Chondrocyte (in vitro differentiated cells): ENCODE measurements at places on chromosomes 12 and 14. TPM values are rescaled to one million over a fixed set of nuclear protein-coding genes. Genes with fewer than 3 reads are reported as not detected.

Gene HOXC6
- total RNA-seq: not detected in 3 replicates

Gene RPL10L
- not detected in 3 replicates for total RNA-seq

Gene PPP4R4
- total RNA-seq: 0.22 TPM in 1 of 3 replicates, not detected in the others

Gene C12orf50
- 0.31 TPM in 1 of 3 replicates, not detected in the others for total RNA-seq

Gene PLD4
- total RNA-seq: 0.07 to 0.10 TPM in 2 of 3 replicates, not detected in the other

Gene GNB3
- total RNA-seq: 10.2 to 11.5 TPM (median 10.9 TPM) in 3 replicates

Gene SPTSSA
- total RNA-seq: 19.1 to 24.1 TPM (median 19.2 TPM) in 3 replicates

Gene UNC79
- 0.10 to 0.19 TPM (median 0.15 TPM) in 3 replicates for total RNA-seq

Gene WASHC3
- total RNA-seq: 30.6 to 33.6 TPM (median 33.0 TPM) in 3 replicates

DNA sequence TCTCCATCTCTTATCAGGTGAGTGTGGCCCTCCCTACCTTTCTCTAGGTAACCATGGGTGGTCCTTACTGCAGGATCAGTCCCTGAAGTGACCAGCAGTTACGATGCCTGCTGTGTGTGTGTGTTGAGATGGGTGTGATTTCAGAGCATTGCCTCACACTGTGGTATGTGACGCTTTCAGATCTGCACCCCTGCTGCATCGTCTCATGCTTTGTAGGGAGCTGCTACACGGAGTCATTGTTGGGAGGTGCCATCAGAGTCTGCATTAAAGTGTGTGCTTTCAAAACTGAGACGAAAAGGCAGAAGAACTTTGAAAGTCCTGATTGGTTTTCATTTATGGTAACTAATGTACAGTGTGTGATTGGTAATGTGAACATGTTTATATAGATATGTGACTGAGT is 150.5 kb downstream of the PELI2 start:
- H3K4me1 ChIP-seq: peaks cover 31% of the 10 kb centered on the region
- H3K36me3 ChIP-seq: no peaks in the 10 kb centered on the region
- peak overlapping the region; percentile 85 for H3K27ac ChIP-seq
- H3K4me3 ChIP-seq: no peak overlapping the region

- no peaks in the 10 kb centered on the region for H3K27me3 ChIP-seq
- H3K27ac ChIP-seq: no peak overlapping the region
Observed at GRCh38 chr14:66022526-66022925, 463.6 kb upstream of the CCDC196 start.

DNA sequence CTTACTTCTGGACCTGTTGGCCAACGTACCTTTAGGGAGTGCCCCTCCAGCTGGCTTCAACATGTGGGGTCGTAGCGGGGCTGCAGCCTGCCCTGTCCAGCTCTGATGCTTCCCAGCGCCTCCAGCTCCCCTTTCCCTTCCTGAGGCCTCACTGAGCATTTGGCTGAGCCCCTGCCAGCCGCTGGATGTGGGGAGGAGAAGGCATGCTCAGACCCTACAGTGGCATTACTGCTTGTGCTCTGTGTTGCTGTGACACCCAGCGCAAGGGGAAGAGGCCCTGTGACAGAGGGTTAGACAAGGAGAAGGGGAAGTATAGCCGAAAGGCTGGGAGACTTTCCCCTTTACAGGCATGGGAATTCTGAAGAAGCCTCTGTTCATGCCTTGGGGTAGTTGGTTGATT is 145.9 kb downstream of the PRKCH start:
- H3K36me3 ChIP-seq: peaks cover 4% of the 10 kb centered on the region
- H3K4me3 ChIP-seq: no peak overlapping the region
- H3K27ac ChIP-seq: peak overlapping the region; percentile 90
- no peaks in the 10 kb centered on the region for H3K27me3 ChIP-seq

- H3K27me3 ChIP-seq: no peaks in the 10 kb centered on the region
- no peak for DNase-seq
- peak overlapping the region; percentile 97 for H3K27ac ChIP-seq
- H3K36me3 ChIP-seq: no peaks in the 10 kb centered on the region
Observed at GRCh38 chr12:25194722-25195055, 271 bp downstream of the DNAI7 start.

- DNase-seq: no peak
- H3K36me3 ChIP-seq: no peaks in the 10 kb centered on the region
- no peaks in the 10 kb centered on the region for H3K4me1 ChIP-seq
- no peak overlapping the region for H3K4me3 ChIP-seq
- no peak overlapping the region for H3K27ac ChIP-seq
Observed at GRCh38 chr12:56931474-56931978, 2.7 kb downstream of the SDR9C7 start.

- H3K27ac ChIP-seq: no peak overlapping the region
- peaks cover 11% of the 10 kb centered on the region for H3K36me3 ChIP-seq
- H3K4me3 ChIP-seq: no peak overlapping the region
Observed at GRCh38 chr14:67952786-67953185, 133.2 kb downstream of the RAD51B start.

GRCh38 chr12:13386323-13387039 is 190.0 kb downstream of the EMP1 start:
- H3K4me3 ChIP-seq: no peak overlapping the region
- no peaks in the 10 kb centered on the region for H3K36me3 ChIP-seq
- no peak overlapping the region for H3K27ac ChIP-seq
- DNase-seq: no peak

DNA sequence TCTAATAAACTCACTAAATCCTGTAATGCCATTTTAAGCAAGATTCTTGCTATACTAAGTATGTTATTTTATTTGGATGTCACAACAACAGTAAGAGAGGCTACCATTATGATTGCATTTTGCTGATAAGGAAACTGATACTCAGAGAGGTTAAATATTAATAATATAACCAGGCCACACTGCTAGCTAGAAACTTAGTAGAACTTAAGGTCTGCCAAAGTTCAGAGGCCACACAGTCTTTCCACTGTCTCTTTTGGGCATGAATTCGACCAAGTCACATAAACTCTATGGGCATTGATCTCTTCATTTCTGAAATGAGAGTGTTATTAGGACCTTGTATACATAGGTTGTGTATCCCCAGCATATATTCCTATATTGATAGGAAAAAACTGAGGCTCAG is 147.9 kb downstream of the SYNE2 start:
- no peaks in the 10 kb centered on the region for H3K27me3 ChIP-seq
- no peak for DNase-seq
- peaks cover 9% of the 10 kb centered on the region for H3K4me1 ChIP-seq
- H3K4me3 ChIP-seq: no peak overlapping the region
- H3K36me3 ChIP-seq: peaks cover 13% of the 10 kb centered on the region

DNA sequence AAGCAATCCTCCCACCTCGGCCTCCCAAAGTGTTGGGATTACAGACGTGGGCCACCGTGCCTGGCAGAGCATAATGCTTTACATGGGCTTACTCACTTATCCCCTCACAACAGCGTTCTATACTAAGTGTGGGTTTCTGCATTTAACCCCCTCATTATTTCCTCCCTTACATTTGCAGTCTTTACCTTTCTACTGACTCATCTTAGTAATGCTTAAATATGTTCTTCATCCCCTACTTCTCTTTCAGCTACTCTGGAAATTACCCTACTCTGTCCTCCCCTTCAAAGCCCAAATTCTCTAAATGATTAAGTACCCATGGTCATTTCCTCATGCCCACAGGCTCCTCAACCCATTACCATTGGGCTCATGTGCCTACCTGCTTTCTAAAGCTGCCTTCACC is 40.7 kb downstream of the NKX2-1 start:
- H3K27me3 ChIP-seq: peaks cover 13% of the 10 kb centered on the region
- H3K27ac ChIP-seq: no peak overlapping the region
- H3K36me3 ChIP-seq: no peaks in the 10 kb centered on the region
- no peak overlapping the region for H3K4me3 ChIP-seq
- H3K4me1 ChIP-seq: no peaks in the 10 kb centered on the region
- no peak for DNase-seq

DNA sequence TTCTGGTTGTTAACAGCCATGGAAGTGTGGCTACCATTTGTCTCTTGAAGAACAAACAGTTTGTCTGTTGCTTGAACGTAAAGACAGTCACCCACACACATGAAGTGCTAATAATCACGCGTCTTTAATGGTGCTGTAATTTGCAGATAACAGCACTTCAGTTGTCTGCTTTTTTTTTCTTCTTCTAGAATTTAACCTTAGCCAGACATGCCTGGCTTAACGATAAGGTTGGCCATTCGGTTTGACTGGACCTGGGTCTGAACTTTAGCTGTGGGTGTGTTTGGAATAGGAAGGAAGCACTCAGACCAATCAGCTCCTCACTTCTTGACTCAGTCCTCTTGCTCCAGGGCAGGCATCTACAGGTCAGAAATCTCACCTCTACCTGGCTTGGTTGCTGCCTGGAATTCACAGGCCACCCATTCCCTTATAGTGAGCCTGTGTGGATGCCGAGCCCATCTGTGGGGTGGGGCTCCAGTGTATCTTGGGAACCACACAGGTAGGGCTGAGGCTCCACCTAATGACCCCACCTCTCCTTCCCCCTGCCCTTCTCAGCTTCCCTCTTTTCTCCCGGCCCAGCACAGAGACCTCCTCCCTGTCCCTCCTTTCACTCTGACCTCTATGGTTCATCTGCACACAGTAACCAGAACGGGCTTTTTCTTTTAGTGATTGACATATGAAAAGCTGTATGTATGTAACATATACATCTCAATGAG is 246.4 kb upstream of the PWP1 start:
- no peak overlapping the region for H3K27ac ChIP-seq
- no peak overlapping the region for H3K4me3 ChIP-seq
- H3K4me1 ChIP-seq: peaks cover 16% of the 10 kb centered on the region
- H3K36me3 ChIP-seq: no peaks in the 10 kb centered on the region
- H3K27me3 ChIP-seq: peaks cover 9% of the 10 kb centered on the region

GRCh38 chr12:64611341-64612284 is 1.3 kb downstream of the RASSF3 start:
- H3K27ac ChIP-seq: peak overlapping the region; percentile 93
- H3K27me3 ChIP-seq: no peaks in the 10 kb centered on the region
- peak overlapping the region; percentile 90 for H3K4me3 ChIP-seq
- H3K4me1 ChIP-seq: peaks cover 56% of the 10 kb centered on the region
- no peak for DNase-seq

- H3K4me1 ChIP-seq: peaks cover 19% of the 10 kb centered on the region
- no peaks in the 10 kb centered on the region for H3K36me3 ChIP-seq
- no peak for DNase-seq
- no peak overlapping the region for H3K27ac ChIP-seq
- H3K27me3 ChIP-seq: peaks cover 27% of the 10 kb centered on the region
Observed at GRCh38 chr12:132602572-132603239, 7.7 kb downstream of the LRCOL1 start.

GRCh38 chr12:102638777-102639176 is 158.4 kb upstream of the IGF1 start:
- no peaks in the 10 kb centered on the region for H3K27me3 ChIP-seq
- H3K27ac ChIP-seq: no peak overlapping the region
- no peak for DNase-seq
- no peak overlapping the region for H3K4me3 ChIP-seq
- peaks cover 14% of the 10 kb centered on the region for H3K4me1 ChIP-seq

DNA sequence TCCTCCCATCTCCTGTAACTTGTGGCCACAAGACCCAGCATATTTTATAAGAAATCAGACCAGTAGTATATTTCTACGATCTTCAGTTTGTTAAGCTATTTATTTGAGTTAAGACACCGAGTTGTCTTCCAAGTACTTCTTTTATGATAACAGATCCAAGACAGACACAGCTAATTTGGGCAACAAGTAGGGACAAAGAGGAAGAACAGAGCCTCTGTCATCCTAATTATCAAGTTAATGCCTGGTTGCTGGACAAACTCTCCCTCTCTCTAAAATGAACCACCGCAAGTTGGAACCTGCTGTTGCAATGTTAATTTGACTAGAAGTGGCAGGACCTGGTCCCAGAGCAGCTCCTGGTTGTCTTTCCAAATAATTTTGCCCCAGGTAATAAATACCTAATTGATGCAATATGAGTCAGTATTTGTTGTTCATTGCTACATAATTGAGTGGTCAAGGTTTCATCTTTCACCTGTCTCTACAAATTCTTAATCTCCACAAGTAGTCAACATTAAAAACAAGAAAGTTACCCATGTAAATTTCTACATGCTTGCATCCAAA is 323.7 kb downstream of the PAWR start:
- DNase-seq: no peak
- no peaks in the 10 kb centered on the region for H3K4me1 ChIP-seq
- no peaks in the 10 kb centered on the region for H3K36me3 ChIP-seq
- peaks cover 2% of the 10 kb centered on the region for H3K27me3 ChIP-seq

- no peak for DNase-seq
- H3K27ac ChIP-seq: no peak overlapping the region
- H3K4me1 ChIP-seq: peaks cover 3% of the 10 kb centered on the region
Observed at GRCh38 chr12:14868916-14869506, 16.6 kb downstream of the MGP start.

GRCh38 chr12:4849795-4850345 is 59.8 kb upstream of the KCNA1 start:
- DNase-seq: no peak
- no peaks in the 10 kb centered on the region for H3K36me3 ChIP-seq
- peaks cover 2% of the 10 kb centered on the region for H3K27me3 ChIP-seq
- H3K4me1 ChIP-seq: no peaks in the 10 kb centered on the region
- H3K27ac ChIP-seq: no peak overlapping the region

GRCh38 chr12:7146228-7146627 is 16.1 kb downstream of the CLSTN3 start:
- peak; percentile 19 for DNase-seq
- H3K27ac ChIP-seq: no peak overlapping the region
- H3K4me1 ChIP-seq: no peaks in the 10 kb centered on the region
- H3K27me3 ChIP-seq: no peaks in the 10 kb centered on the region
- H3K4me3 ChIP-seq: no peak overlapping the region

- peaks cover 19% of the 10 kb centered on the region for H3K4me1 ChIP-seq
- DNase-seq: no peak
- peaks cover 2% of the 10 kb centered on the region for H3K36me3 ChIP-seq
- H3K27ac ChIP-seq: no peak overlapping the region
- H3K27me3 ChIP-seq: peaks cover 72% of the 10 kb centered on the region
Observed at GRCh38 chr12:3492793-3493042, 1.7 kb downstream of the PRMT8 start.

GRCh38 chr14:71482671-71483070 is 449.6 kb upstream of the RGS6 start:
- no peak for DNase-seq
- H3K27ac ChIP-seq: peak overlapping the region; percentile 19
- H3K4me3 ChIP-seq: no peak overlapping the region
- no peaks in the 10 kb centered on the region for H3K27me3 ChIP-seq

- H3K27me3 ChIP-seq: no peaks in the 10 kb centered on the region
- H3K27ac ChIP-seq: peak overlapping the region; percentile 100
- H3K36me3 ChIP-seq: no peaks in the 10 kb centered on the region
- peaks cover 23% of the 10 kb centered on the region for H3K4me1 ChIP-seq
- DNase-seq: no peak
Observed at GRCh38 chr12:120529641-120530417, 871 bp upstream of the COQ5 start.
